ENCODE measurements at places on chromosomes 5 and 9. TPM values are rescaled to one million over a fixed set of nuclear protein-coding genes. Genes with fewer than 3 reads are reported as not detected.

DNA sequence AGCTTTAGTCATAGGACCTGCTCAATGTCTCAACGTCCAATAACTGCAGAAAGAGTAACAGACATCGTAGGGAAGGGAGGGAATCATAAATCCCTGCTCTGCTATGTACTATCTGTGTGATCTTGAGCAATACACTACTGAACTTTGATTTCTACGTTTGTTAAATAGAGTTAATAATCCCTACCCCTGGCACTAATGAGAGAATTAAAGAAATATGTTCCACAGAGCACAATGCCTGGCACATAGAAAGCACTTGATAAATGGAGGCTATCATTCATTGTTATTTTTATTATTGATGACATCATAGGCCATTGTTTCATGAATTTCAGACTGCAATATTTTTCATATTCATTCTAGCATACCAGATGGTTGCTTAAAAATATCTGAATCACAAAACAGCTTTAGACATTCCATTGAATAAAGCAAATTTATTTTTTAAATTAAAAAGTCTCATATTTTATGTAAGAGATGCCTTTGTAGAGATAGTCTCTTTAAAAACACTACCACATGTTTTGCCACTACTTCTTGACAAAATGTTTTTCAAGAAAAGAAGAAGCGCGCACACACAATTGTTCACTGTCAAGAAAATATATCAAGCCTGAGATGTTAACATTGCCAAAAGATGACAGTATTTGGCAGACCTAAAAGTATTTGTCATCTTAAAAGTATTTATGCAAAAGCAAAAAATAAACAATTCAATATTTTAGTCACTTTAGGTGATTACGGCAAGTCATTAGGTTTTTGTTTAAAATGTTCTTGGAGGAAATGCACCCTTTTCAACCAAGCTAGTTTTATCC is 108.5 kb downstream of the EBF1 start:
- no peak for DNase-seq

- no peak for DNase-seq
Observed at GRCh38 chr5:134769206-134769605, 10.6 kb downstream of the DDX46 start.

DNA sequence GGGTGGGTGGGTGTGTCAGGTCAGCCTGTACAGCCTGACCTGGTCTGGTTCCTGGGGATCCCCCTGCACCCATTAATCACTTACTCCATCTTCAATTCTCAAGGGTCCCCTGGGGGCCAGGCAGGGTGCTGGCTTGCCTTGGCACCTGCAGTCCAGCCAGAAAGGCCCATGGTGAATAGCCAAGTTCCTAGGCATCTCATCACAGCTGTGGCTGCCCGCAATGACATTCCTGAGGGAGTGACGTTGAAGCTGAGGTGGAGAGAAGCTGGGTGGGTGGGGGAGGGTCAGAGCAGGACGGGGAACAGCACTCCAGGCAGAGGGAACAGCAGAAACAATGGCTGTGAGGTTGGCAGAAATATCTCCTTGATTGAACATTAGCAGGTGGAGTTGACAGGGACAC is 10.6 kb downstream of the HMCN2 start:
- no peak for DNase-seq

The CNTNAP3 gene
- 16.4 TPM for total RNA-seq

The ZNF346 gene
- total RNA-seq = 11.6 TPM

The SYK gene
- total RNA-seq = 10.3 TPM

The PROB1 gene
- total RNA-seq = 27.9 TPM

The CDC20B gene
- total RNA-seq = not detected

The NTRK2 gene
- total RNA-seq = 38.2 TPM

The SPINK6 gene
- total RNA-seq = not detected

DNA sequence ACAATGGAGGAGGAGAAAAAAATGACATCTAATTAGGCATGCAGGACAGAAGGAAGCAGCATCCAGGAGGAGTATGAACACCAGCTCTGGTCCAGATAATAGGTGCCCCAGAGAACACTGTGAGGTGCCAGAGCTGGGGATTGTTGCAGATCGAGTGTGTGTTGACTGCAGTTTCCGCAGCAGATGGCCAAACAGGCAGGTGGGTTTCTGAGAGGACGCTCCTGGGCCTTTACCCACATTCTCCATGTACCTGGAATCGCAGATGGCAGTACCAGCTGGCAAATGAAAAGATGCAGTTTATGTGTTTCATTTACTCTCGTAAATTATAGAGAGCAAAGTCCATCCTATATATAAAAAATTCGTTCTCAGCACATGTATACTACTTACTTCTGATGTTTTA is 182.2 kb upstream of the ISL1 start:
- no peak for DNase-seq

The ASPN gene
- total RNA-seq = 8.8 TPM

The GLT6D1 gene
- not detected for total RNA-seq

- peak; percentile 56 for DNase-seq
Observed at GRCh38 chr5:76641514-76642120, 18.4 kb upstream of the F2RL2 start.

DNA sequence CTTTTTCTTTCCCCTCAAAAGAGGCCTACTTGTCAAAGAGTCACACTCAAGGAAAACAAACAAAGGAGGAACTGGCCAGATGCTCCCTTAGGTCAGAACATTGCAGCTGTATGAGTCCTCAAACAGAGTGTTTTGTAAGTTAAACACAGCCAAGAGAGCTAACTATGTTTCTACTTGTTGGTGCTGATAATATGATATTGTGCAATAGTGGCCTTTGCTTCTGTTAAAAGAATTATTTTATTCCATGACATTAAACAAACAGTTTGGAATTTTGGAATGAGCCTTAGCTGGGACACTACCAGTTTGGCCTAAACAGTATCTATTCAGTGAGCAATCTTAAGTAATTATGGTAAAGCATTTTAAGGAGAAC is 56.0 kb upstream of the TPD52L3 start:
- DNase-seq = no peak

- DNase-seq = peak; percentile 11
Observed at GRCh38 chr5:1400936-1401335, 44.3 kb downstream of the SLC6A3 start.

The PPP3R2 gene
- not detected for total RNA-seq

DNA sequence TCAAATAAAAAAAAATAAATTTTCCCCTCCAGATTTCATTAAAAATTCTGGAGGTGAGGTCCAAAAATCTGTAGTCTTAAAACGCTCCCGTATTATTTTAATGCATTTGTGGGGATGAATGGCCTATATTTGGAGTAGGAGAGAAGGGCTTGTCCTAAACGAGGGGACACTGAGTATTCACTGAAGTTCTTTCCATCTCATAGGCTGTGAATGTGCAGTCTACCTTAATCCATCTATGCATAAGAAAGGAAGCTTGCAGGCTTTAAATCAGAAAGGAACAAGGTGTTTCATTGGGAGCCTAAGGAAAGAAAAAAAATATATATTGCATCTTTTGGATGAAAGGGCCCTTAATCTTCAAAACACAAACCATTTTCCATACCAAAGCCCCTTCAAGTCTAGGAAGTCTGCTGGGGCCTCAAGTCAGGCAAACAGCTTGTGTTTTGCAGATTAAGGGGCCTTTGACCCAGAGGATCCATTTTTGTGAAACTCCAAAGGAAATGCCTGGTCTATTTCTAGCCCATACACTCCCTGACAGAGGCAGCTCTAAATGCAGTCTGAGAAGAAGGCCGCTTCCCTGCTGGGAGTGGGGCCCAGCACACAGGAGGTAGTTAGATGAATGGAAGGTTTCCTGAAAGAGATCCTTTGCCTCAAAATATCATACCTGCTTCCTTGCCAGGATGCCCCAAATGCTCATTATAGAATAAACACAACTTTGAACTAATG is 35.6 kb downstream of the BRINP1 start:
- DNase-seq = no peak

DNA sequence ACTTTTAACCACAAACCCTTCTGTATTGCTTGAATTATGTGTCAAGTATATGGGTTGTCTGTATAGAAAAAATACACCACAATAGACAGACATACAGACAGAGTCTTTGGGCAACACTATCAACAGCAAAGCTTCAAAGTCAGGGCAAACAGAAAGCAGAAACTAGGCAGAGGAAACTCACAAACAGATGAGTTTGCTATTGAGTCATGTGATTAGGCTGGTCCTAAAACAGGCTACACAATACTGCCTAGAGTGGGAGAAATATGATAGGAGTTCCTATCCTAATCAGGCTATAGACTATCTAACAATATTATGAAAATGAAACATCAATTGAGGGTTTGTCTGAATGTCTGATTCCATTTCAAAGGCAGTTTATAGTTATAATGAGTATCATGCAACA is 156.4 kb downstream of the EDIL3 start:
- no peak for DNase-seq

DNA sequence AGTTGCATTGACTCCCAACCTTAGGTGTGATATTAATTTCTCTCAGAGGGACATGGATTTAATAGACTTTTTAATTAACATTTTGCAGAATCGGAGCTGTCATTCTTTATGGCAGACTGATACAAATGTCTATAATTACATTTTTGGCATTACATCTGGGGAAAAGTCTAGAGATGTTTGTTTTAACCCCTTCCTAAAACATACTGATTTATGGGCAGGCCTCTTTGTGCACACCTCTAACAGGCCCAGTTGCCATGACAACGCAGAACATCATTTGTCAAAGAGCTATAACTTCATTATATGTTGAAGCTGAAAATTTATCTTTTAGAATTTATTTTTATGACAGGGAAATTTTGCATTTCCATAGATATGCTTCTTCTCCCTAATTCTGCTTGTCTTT is 158.5 kb downstream of the NTRK2 start:
- DNase-seq = no peak

GRCh38 chr5:95068289-95068910 is 216.5 kb downstream of the MCTP1 start:
- no peak for DNase-seq

- no peak for DNase-seq
Observed at GRCh38 chr5:175889910-175890684, 18.7 kb downstream of the CPLX2 start.

The ANKRD31 gene
- 0.08 TPM for total RNA-seq

DNA sequence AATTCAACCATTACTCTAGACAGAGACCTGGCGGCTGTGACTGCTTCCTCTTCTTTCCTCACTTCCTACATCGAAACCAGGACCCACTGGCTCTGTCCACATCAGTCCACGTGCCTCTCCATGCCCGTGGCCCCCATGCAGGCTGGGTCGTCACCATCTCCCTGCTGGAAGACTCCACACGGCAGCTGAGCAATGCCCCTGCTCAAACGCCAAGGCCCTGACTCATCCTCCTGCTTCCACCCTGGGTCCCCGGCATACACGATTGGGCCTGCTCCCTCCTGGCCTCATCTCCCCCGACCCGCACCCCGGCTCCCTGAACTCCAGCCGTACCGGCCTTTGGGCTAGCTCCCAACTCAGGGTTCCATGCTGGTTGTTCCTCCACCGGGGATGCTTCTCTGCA is 67.2 kb upstream of the IER5L start:
- peak; percentile 15 for DNase-seq

DNA sequence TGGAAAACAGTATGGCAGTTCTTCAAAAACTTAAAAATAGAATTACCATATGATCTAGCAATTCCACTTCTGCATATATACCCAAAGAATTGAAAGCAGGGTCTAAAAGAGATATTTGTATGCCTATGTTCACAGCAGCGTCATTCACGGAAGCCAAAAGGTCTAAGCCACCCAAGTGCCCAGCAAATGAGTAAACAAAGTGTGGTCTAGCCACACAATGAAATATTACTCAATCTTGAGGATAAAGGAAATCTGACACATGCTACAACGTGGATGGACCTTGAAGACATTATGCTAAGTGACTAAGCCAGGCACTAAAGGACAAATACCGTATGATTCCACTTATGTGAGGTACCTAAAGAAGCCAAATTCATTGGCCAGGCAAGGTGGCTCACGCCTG is 11.1 kb upstream of the MED27 start:
- DNase-seq = no peak

The SLC45A2 gene
- total RNA-seq = 0.16 TPM

The CDH12 gene
- not detected for total RNA-seq

- no peak for DNase-seq
Observed at GRCh38 chr5:143188692-143189091, 214.8 kb downstream of the NR3C1 start.

DNA sequence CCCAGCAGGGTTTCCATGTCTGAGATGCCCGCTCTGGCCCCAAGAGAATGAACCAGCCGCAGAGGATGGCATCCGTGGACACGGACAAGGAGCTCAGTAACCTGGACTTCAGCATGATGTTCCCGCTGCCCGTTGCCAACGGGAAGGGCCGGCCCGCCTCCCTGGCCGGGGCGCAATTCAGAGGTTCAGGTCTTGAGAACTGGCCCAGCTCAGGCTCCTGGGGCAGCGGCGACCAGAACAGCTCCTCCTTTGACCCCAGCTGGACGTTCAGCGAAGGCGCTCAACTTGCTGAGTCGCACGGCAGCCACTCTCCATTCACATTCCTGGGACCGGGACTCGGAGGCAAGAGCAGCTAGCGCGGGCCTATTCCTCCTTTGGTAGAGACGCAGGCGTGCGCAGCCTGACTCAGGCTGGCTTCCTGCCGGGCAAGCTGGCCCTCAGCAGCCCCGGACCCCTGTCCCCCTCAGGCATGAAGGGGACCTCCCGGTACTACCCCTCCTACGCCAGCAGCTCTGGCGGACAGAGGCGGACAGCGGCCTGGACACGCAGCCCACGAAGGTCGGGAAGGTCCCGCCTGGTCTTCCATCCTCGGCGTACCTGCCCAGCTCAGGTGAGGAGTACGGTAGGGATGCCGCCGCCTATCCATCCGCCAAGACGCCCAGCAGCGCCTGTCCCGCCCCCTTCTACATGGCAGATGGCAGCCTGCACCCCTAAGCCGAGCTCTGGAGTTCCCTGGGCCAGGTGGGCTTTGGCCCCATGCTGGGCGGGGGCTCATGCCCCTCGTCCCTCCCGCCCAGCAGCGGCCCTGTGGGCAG is 74.4 kb downstream of the INSL6 start:
- DNase-seq = peak; percentile 18

DNA sequence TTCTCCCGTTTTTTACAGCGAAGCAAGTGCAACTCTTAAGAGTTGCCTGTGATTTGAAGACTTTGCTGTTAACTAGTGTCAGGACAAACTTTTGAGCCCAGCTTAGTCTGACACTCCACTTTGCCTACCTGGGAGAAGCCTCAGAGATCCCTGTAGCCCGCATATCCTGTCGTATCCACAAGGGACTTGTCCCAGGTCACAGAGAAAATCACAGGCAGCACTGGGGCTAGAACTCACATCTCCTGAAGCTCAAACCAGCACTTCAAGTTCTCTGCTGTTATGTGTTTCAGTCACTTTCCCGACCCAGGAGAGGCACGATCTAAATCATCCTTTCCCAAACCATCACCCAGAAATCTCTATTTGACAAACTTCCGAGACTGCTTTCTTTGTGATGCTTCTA is 584.5 kb downstream of the ACTL7B start:
- DNase-seq = no peak

GRCh38 chr5:167447466-167448375 is 843.7 kb upstream of the WWC1 start:
- DNase-seq = no peak

The C5orf58 gene
- total RNA-seq = not detected

DNA sequence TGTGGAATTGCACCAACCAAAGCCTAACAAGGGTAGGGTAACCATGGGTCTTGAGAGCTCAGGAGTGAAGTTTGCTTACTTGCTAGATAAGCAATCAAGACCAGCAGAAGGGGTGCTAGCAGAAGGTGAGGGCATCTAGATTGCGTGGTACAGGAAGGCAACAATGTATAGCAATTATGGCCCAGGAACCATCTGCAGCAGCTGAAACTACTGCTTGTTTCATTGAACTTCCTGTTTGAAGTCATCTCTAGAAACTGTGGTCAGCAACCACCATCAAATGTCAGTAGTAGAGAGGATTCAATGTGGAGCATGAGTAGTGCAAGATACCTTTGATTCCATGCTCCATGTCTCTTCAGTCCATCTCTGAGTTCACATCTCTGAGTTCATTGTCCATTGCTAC is 462.1 kb upstream of the GRAMD2B start:
- DNase-seq = no peak
